ENCODE measurements at places on chromosomes 2 and 18.

DNA sequence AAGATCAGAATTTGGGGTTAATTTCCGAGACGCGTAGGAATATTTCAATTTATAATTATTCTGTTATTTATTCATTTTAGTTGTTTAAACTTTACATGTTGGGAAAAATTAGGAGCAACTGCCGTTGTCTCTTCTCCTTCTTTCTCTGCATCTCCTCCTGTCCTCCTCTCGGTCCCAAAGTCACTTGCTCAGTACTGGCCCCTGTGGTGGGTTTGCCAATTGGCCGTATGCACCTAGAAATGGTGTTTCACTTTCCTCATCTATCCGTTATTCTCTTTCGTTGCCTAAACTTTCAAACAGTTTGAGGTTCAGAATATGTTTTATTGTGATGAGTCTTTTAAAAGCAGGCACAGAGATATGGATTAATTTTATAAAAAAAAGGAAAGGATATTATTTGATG is 517.9 kb downstream of the PLCL1 start:
- DNase-seq: no peak

- no peak for DNase-seq
Observed at GRCh38 chr18:21682371-21683051, 22.1 kb downstream of the ABHD3 start.

- peak; percentile 32 for DNase-seq
Observed at GRCh38 chr2:105797298-105797819, 52.6 kb downstream of the NCK2 start.

DNA sequence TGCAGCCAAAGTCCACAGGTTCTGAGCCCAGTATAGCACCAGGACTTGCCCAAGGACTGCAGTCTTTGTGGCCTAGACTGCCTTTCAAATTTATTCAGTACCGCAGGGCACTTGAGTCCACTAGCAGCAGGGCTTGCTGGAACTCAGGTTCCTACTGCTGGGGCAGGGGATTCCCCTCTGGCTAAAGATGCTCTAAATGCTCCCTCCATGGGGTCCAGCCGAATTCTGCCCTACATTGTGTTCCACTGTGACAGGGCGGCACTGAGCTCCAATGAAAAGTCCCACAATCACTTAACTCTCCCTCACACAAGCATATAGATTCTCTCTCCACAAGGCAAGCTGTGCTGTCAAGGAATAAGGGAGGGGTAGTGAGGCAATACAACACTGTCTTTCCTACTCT is 518.1 kb upstream of the VRK2 start:
- DNase-seq: no peak

GRCh38 chr2:210654091-210654490 is 97.7 kb downstream of the CPS1 start:
- DNase-seq: no peak

DNA sequence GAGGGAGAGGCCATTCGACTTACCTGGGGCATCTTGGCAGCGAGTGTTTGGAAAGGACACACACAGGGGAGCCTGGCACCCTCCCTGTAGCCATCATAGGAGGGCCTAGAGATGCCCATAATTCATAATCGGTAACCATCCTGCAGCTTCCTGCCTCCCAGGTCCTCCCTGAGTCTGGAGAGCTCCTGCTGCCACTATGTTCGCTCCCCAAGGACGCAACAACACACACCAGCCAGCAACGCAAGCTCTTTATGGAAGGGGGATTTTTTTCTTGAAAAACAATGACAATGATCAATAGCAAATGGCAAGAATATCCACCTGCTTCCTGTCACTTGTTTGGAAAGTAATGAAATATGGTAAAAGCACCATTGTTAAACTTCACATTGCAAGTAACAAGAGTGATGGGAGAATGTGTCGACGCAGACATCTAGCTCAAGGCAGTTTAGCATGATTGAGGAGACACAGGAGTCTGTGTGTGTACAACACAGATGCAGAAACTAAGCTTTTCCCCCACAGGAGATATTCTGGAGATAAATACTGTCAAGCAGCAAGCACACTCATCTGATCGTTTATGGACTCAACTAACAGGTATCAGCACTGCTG is 24.9 kb upstream of the CREG2 start:
- no peak for DNase-seq

- DNase-seq: no peak
Observed at GRCh38 chr2:12842917-12843316, 126.2 kb downstream of the TRIB2 start.

- DNase-seq: no peak
Observed at GRCh38 chr2:7419186-7419585, 502.0 kb downstream of the RNF144A start.

DNA sequence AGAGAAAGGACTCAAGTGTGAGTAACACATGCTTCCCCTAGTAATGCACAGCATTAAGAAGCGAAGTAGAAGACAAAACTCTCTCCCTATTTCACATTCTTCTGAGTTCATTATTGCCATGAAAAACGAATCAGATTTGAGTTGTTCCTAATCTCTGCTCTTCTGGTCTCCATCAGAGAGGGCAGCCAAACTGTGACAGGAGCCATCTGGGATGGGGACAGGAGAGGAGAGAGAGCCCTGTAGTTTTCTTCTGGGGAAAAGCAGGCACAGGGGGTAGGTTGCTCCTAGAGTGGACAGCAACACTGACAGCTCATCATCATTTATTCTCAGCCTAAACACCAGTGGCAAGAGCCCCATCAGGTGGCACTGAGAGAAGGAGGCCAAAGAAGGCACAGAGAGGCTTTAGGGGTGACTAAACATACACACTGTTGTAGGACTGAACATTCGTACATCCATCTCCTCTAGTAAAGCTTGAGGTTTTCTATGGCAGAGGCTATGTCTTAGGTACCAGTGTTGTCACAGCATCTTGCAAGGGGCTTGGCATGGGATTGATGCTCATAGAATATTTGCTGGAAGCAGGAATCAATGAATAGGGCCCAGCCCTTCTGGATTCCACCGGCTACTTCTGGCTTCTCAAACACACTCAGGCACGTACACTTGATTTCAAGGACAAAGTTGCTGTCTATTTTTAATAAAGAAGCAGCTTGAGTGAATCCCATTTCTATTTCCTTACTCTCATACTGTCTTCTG is 33.1 kb downstream of the SLC8A1 start:
- no peak for DNase-seq

DNA sequence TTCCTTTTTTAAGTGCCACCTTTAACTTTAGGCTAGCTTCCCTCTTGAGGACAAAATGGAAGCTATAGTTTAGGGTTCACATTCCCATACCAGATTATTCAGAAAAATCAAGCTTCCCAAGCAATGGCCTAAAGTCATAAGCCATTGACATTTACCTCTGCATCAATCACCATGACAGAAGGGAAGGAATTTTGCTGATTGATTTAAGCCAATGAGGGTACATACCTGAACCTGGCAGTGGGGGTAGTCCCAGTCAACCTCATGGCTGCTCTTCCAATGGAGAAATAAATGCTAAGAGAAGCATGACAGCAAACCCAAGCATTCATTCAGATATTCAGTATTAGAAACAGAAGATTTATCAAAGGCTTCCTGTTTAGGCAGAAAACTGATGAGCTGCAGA is 128.4 kb upstream of the CREB1 start:
- DNase-seq: no peak

GRCh38 chr2:45860136-45861121 is 209.0 kb downstream of the PRKCE start:
- no peak for DNase-seq

- DNase-seq: peak; percentile 52
Observed at GRCh38 chr2:200860092-200860795, 4.2 kb downstream of the CLK1 start.

DNA sequence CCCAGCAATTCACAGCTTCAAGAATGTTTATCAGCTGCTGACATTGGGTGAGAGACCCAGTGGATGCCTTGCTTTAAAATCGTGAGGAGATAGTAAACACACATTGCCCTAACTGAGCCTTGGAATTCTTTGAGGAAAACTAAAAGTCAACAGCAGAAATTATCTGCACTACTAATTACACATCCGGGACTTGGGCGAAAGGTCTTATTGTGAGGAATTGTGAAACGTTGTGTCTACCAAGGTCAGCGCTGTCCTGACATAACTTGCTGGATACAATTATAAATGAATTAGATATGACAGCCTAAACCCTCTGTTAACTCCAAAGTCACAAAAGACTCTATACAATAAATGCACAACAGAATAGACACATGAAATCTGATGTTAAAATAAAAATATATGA is 121.4 kb downstream of the ST6GAL2 start:
- DNase-seq: no peak

DNA sequence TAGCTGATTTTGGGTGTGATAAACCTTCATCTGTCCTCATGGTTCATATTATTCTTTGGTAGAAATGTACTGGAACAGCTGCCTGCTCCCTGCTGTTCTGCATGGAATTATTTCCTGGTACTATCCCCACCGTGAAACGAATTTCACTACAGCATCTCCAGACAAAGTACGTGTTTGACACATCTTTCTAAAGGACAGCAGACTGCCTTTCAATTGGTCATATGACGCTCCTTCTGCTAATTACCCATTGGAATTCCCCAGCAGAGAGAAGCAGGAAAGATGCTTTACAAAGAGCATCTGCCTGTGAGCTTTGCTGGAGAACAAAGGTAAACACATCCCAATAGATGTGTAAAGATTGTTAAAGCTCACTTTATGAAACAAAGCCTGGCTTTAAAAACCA is 4.4 kb upstream of the RFX8 start:
- no peak for DNase-seq

GRCh38 chr2:68414876-68415275 is 49.8 kb downstream of the PLEK start:
- no peak for DNase-seq

- no peak for DNase-seq
Observed at GRCh38 chr2:225612636-225613035, 213.1 kb downstream of the NYAP2 start.

- DNase-seq: no peak
Observed at GRCh38 chr18:38747153-38747552, 1181.6 kb upstream of the CELF4 start.

GRCh38 chr18:23049698-23050373 is 85.4 kb upstream of the CABLES1 start:
- DNase-seq: no peak

GRCh38 chr2:102282678-102283091 is 28.7 kb upstream of the IL1RL1 start:
- DNase-seq: no peak

DNA sequence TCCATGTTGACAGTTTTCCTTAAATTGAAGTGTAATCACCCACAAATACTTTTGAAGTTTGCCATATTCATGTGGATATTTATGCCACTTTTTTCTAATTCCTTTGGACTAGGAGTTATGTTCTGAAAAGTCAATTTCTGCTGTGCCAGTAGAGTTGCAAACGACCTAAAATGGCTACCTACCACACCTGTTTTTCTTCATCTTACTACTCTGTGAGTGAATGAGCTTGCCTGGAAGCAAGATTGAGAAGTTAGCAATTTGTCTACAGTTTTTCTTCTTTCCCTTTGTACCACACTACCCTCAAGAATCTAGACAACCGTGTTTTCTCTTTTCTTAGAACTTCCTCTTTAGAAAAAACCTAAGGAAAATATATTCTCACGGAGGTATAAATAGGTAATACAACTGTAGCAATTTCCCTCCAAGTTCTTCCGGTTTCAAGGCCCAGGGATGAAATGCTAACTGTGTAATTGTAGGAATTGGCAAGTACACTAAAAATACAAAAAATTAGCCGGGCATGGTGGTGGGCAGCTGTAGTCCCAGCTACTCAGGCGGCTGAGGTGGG is 7.3 kb upstream of the SLC39A10 start:
- no peak for DNase-seq

- no peak for DNase-seq
Observed at GRCh38 chr18:3721771-3722648, 272.0 kb downstream of the TGIF1 start.

DNA sequence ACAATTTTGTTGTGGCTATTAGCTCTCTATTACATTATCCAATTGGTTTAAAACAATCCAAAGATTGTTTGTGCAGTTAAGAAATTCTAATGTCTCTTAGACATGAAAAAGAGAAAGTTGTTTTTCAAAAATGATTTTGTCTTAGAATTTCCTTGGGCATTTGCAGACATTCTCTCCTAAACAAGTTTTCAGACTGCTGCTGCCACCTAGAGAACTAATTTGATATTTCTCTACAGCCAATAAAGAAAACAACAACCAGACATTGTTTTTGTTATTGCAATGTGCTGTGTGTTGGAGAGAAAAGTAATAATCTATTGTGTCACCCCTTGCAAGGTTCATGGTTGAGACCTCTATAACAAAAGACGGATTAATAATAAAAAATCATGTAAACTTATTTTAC is 119.0 kb upstream of the SYT4 start:
- no peak for DNase-seq

DNA sequence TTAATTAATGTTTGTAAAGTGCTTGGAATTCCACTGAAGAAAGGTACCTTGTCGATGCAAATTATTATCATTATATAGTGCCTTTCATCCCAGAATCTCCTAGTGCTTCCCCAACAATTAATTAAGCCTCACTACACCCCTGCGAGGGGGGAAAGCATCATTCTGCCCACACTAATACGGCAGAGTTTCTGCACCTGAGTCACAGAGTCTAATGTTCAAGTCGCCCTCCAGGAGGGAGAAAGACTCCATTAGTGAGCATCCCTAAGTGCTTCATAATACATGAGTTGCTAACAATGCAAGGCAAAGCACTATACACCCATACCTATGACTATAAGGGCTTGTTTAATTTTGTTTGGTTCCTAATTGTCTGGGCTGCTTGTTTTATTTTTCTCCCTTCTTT is 25.4 kb upstream of the NRP2 start:
- no peak for DNase-seq

GRCh38 chr2:209719034-209719433 is 52.6 kb upstream of the UNC80 start:
- no peak for DNase-seq

GRCh38 chr2:2875831-2876230 is 501.8 kb downstream of the EIPR1 start:
- DNase-seq: no peak

DNA sequence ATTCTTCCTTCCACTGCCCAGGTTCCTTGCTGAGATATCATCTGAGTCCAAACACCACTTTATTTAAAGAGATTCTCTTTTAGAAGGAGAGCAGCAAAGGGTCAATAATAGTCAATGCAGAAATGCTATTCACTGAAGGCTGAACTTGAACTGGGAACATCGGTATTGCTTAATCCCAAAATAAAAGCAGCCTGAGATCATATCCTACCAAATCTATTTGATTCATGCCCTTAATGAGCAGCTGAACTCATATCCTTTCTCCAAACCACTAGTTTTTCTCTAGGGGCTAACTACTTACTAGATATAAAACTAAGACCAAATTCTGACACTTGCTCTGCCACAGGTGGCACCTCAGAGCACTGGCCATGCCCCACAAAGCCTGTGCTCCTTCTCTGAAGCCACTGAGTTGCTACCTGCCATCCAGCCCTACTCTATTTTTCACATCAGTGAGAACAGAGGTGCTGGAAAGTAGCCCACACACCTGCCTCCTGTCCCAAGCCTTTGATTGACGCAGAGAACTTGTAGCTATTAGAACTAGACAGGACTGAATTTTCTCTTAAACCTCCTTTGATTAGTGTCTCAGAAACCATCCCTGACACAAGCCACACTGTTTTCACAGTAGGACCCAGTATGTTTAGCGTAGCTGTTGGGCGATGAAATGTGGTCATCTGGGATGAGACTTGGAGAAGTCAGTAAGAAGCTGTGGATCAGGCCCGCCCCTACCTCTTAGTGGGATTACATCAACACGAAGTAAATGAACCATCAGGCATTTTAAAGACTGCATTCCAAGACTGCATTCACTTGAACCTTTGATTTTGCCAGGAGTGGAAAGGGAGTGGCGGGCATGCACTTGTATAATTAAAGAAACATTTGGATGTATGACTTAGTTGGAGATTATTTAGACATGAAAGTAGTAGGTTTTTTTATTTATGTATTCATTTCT is 124.3 kb downstream of the RBMS1 start:
- no peak for DNase-seq

- no peak for DNase-seq
Observed at GRCh38 chr2:85583667-85584353, 421 bp upstream of the VAMP5 start.

Measured in stimulated activated CD4-positive, alpha-beta T cell treated with anti-CD3 and anti-CD28 coated beads, Interleukin-1b, Interleukin-23, amount 100 ng/mL, for 48 hours (primary cell).